Kidney tubule cell (primary cell): ENCODE measurements at places on chromosomes 16 and 17.

DNA sequence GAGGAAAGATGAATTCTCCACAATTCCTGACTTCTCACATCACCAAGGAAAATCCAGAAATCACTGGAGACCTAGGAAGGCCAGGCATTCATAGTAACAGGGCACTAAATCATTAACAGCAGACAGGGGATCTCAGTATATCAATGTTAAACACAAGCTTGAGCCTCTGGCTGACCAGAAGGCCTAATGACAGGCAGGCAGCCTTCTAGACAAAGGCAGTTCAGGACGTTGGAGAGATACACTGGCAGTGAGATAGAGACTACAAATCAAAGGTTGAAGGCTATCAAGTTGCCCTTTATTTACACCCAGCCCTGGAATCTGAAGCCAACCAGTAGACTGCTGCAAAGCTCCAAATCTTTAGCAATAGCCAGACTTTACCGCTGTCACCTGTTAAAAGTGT lies 422.8 kb upstream of the CCL2 start:
- no peak for DNase-seq

DNA sequence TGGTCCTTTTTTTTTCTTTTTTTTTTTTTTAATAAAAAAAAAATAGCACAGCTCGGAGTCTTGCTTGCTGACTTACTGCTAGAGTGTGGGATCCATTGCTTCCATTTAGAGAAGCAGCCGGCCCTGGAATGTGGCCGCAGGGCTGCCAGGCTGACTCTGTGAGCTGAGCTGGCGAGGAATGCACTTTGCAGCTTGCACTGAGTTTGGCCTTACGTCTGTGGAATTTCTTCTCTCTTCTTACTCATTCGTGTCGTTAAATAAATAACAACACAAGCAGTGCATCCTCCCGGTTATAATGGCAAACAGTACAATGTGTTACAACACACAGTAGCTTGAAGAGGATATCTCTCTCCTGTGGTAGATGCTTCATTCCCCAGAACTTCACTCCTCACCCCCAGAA lies 69.2 kb downstream of the PRKCB start:
- DNase-seq, result peak; percentile 78

GRCh38 chr17:200586-200985 lies 19.1 kb upstream of the DOC2B start:
- no peak for DNase-seq

- no peak for DNase-seq
Measured at GRCh38 chr17:45222289-45222995, 757 bp downstream of the FMNL1 start.

DNA sequence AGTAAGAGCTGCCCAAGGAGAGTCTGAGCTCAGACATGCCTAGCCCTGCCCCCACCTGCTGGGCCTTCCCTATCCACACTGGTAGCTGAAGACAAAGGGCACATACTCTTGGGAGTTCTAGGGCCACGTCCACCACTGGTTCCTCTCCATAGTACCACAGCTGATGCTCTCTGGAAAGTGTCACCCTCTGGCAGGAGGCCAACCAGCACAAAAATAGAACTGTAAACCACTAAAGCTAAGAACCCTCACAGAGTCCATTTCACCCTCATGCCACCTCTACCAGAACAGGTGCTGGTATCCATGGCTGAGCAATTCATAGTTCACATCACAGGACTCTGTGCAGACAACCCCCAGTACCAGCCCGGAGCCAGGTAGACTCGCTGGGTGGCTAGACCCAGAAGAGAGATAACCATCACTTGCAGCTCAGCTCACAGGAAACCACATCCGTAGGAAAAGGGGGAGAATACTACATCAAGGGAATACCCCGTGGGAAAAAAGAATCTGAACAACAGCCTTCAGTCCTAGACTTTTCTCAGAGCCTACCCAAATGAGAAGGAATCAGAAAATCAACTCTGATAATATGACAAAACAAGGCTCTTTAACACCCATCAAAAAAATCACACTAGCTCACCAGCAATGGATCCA lies 115.3 kb downstream of the CEP112 start:
- no peak for DNase-seq

- DNase-seq, result peak; percentile 51
Measured at GRCh38 chr17:39553341-39553945, 54.3 kb downstream of the NEUROD2 start.

DNA sequence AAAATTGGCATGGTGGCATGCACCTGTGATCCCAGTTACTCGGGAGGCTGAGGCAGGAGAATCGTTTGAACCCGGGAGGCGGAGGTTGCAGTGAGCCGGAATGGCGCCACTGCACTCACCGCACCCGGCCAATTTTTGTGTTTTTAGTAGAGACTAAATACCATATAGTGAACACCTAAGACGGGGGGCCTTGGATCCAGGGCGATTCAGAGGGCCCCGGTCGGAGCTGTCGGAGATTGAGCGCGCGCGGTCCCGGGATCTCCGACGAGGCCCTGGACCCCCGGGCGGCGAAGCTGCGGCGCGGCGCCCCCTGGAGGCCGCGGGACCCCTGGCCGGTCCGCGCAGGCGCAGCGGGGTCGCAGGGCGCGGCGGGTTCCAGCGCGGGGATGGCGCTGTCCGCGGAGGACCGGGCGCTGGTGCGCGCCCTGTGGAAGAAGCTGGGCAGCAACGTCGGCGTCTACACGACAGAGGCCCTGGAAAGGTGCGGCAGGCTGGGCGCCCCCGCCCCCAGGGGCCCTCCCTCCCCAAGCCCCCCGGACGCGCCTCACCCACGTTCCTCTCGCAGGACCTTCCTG lies at the start of gene HBQ1:
Gene HBQ1 (plus strand): TSS at position 359 of the 575 bp plus-strand sequence. CDS start 28 bp downstream, at position 387.
- peak; percentile 14 for DNase-seq

GRCh38 chr16:11407047-11407982 lies 62.1 kb downstream of the RMI2 start:
- peak; percentile 75 for DNase-seq

- DNase-seq, result no peak
Measured at GRCh38 chr17:51088287-51088686, 32.4 kb downstream of the SPAG9 start.

DNA sequence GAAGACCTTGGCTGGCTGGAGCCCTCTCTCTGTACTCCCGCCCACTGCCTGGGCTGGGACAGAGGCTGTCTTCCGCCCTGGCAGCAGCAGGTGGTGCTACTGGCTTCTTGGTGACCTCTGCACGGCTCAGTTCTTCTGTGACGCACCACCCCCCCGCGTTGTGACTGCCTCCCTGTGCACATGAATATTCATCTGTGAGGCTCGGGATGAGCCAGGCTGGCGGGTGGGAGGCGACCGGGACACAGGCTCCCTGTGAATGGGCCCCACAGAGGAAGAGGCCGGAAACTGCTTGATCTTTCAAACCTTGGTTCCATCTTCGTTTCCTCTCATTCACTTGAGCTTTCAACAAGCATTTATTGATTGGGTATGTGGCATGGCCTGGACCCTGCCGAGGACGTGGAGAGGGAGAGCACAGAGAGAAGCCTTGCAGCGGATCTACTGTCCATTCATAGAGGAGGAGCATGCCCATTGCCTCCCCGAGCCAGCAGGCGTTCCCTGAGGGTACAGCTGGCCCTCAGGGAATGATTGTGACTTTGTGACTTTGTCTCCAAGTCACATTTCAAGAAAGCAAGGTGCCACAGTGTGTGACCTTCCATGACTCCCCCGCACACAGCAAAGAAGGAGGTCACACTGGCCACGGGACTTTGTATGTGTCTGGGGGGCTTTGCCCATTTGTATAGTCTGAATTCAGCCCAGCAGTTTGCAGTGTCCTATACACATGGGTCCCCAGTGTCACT lies 45.0 kb downstream of the B9D1 start:
- peak; percentile 95 for DNase-seq

- DNase-seq, result no peak
Measured at GRCh38 chr17:56603486-56604238, 10.2 kb downstream of the NOG start.

DNA sequence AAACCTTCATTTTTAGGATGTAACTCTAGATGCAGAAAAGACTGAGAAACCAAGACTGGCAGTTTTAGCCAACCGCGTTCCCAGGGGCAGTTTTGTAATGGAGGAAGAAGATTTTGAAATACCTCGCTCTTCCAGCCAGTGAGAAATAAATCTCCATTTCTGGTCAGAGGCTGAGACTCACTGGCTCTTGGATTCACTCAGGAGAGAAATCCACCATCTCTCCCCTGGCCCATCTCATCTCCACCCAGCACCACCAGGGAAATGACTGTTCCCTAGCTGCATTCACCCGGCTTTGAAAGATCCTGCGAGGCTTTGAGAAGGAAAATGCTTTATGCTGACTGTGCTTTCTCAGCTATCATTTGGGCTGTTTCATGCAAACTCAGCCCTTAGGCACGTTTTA lies 185.2 kb downstream of the SOX9 start:
- no peak for DNase-seq

DNA sequence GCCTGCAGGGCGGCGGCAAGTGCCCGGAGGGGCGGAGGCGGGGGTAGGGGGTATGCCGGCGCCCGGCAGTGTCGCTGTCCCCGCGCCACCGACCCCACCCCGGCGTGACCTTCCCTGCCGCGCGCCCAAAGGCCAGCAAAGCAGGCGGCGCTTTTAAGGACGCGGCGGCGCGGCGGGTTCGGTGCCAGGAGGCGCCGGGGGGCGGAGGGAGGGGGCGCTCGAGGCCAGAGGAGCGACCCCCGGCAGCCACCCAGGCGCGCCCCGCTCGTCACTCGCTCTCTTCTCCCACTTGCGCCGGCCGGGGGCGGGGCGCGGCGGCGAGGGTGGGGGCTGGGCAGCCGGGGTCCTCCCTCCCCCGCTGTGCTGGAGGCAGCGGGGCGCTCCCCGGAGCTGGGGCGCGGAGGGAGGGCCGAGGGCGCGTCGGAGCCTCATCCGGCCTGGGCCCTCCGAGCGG lies 8.6 kb upstream of the BAHCC1 start:
- DNase-seq, result no peak

- DNase-seq, result no peak
Measured at GRCh38 chr17:72434581-72434980, 313.8 kb downstream of the SOX9 start.

GRCh38 chr17:47866941-47867340 lies 16.0 kb upstream of the SP6 start:
- DNase-seq, result no peak

DNA sequence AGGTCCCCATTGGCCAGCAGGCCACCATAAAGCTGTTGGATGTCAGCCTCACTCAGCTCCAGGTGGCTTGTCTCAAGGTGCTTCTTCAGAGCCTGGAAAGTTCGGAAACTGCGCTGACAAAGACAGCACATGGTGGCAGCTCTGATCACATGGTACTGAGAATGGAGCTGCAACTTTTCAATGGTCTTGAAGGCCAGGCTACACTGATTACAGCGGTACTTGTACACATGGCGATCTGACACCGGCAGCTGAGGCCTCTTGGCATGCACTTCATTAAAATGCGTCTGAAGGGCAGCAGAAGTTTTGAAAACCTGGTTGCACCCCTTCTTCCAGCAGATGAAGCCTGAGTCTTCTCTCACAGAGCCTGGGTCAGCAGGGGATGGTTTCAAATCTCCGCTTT lies 249.7 kb downstream of the ZFHX3 start:
- DNase-seq, result no peak

DNA sequence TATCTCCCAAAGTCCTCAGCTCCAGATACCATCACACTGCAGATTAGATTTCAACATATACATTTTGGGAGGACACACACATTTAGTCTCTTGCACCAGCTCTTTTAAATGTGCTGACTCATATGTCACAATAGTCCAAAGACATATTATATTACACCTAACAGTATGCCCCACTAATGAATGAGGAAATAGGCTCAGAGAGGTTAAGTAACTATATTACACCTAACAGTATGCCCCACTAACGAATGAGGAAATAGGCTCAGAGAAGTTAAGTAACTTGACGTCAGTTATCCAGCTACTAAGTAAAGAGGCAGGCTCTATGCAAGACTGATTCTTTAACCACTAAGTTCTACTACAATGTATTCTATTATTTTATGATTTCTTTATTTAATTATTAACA lies 9.7 kb downstream of the IRX6 start:
- DNase-seq, result peak; percentile 50

- DNase-seq, result no peak
Measured at GRCh38 chr16:54174201-54174600, 112.4 kb downstream of the IRX3 start.

DNA sequence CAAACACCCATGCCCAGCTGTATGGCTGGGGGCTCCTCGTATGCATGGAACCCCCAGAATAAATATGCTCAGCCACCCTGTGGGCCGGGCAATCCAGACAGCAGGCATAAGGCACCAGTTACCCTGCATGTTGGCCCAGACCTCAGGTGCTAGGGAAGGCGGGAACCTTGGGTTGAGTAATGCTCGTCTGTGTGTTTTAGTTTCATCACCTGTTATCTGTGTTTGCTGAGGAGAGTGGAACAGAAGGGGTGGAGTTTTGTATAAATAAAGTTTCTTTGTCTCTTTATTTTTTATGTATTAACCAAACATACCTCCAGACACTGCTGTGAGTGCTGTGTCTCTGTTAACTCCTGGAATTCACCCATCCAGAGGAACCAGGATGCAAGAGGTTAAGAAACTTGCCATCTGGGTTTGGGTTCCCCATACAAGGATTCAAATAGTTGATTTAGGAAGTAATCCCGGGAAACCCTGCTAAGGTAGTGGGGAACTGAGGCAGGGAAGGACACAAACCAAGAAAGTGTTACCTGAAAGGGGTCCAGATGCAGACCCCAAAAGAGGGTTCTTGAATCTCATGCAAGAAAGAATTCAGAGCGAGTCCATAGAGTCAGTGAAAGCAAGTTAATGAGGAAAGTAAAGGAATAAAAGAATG lies 37.4 kb upstream of the IL21R start:
- peak; percentile 48 for DNase-seq

GRCh38 chr16:1182316-1182671 lies 29.4 kb downstream of the CACNA1H start:
- DNase-seq, result peak; percentile 95

DNA sequence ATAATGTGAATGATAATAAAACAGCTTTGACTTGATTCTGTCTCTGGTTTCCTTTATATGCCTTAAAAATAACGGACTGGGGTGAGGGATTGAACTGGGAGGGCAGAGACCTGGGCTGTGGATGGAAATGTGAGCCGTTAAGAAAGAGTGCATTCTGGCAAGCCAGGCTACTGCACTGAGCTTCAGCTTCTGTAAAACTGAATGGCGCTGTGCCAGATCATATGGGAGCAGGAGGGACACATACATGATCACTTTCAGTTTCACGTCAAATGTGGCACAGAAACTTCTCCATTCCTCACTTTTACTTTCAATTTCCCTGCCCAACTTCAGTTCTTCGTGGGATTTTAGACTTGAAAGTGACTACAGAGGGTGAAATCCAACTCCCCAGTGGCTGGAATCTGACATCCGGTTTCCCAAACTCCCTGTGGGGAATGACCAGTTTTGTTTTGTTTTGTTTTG lies 1.1 kb downstream of the MT2A start:
- peak; percentile 88 for DNase-seq

GRCh38 chr17:46783031-46783593 lies 35.4 kb downstream of the WNT3 start:
- peak; percentile 43 for DNase-seq

GRCh38 chr16:57603115-57604024 lies 25.1 kb upstream of the ADGRG1 start:
- DNase-seq, result no peak

GRCh38 chr16:17345043-17345442 lies 125.7 kb downstream of the XYLT1 start:
- DNase-seq, result no peak
